ENCODE measurements at places on chromosomes 2 and 18.
A peak's percentile ranks its signal among the peaks of the same experiment; 100 is the strongest.

DNA sequence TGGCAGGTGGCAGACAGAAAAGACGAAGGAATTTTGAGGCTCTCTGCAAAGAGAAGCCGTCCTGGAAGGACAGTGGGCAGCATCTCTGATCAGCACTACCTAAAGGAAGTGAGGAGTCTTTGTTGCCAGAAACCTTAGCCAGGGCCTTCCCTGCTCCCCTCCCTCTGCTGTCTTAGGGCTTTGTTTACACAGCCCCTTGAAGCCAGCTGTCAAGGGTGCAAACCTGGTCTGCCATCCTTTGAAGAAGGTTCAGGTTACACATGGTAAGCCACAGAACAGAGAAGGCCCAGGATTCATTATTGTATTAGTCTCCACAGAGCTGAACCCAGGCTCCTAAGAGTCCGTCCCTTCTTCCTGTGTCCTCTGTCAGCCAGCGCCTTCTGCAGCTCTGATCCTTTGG, 356.7 kb downstream of the TGIF1 start:
- DNase-seq, result no peak

GRCh38 chr2:106183101-106183696, 10.9 kb downstream of the UXS1 start:
- no peak for DNase-seq

- no peak for DNase-seq
Observed at GRCh38 chr2:70992945-70993853, 1.5 kb downstream of the TEX261 start.

GRCh38 chr18:48519431-48520100, 19.3 kb upstream of the CTIF start:
- DNase-seq, result no peak

DNA sequence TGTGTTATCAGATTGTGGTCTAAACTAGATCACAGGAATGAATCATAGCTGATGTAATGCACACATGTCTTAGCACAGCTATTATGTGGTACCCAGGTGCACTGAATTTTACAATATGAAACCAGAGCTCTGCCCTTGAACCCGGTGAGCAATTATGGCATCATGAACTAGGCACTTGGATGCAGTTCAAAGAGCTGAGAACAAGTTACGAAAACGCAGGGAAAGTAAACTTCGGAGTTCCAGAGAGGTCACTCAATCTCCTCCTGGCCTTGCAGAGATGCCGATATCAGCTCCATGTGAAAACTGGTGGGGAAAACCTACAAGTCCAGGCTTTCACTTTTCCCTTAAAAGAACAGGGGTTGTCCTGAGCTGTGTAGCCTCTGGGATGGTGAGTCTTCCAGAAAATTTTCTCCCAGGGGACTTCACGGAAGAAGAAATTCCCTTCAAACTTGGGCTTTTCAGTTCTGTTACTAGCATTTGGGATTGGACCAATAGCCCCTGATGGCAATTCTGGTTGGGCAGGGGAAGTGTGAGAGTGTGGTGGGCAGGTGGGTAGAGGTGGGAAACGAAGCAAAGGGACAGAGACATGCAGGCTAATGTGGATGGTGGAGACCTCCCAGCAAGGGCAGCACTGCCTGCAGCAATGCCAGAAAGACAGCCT, 71.1 kb upstream of the SH3BP4 start:
- DNase-seq, result peak; percentile 92

DNA sequence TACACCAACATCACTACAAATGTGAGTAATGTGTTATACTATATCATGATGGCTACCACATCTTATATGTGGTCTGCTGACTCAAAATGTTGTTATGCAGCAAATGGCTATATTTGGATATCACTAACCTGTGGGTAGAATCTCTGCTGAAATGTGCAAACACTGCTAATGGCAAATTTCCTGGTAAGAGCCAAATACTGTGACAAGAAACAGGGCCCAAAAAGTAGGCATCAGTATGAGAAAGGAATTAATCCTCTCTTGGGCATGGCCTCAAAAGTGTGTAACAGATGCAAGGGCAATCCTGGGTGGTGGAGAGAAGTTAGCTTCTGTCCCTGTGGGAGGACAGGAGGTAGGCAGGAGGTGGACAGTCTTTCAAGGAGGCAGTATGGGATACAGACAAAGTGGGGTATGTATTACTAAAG, 13.3 kb downstream of the ATF2 start:
- DNase-seq, result peak; percentile 75

DNA sequence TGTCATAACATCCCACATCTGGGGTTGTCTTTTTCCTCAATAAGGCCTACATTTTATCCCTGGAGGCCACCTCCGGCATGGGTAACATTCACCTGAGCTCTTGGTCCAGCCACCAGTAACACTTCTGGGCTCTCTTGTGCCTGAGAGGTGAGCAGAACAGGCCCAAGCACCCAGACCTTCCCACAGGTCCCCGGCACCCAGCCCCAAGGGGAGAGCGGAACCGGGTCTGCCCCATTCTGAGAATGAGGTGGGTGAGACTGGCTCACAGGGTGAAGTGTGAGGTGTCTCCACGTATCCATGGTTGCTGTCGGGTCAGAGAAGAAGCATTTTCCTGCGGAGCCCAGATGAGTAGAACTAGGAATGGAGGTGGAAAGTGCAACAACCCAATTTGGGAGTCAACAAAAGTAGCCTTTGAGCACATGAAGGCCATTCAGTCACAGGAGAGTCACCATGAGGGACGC, 496.7 kb upstream of the MYT1L start:
- DNase-seq, result no peak

DNA sequence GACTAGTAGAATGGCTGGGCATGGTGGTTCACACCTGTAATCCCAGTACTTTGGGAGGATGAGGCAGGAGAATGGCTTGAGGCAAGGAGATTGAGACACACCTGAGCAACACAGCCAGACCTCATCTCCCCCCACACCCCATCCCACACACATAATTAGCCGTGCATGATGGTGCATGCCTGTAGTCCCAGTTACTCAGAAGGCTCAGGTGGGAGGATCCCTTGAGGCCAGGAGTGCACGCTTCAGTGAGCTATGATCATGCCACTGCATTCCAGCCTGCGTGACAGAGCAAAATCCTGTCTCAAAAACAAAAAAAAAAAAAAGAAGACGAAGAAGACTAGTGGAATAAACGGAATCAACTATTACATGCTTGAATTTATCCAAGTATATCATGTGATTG, 150.0 kb downstream of the STK39 start:
- no peak for DNase-seq

DNA sequence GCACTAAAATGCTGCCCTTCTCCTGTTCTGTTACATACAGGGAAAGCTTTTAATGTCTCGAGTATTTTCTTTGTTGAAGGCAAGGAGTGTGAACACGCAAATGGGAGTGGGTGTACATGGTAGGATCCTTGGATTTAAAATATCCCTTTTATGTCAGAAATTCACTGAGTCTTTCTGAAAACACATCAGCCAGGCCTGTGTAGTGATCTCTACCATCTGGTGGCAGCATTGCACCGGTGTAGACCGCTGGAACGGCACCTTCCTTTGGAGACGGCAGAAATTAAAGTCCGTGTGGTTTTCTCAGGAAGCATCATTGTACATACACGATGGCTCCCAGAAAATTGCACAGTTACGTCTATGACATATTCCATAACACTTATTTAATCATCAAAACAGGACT, 515.8 kb downstream of the GALR1 start:
- DNase-seq, result peak; percentile 6

DNA sequence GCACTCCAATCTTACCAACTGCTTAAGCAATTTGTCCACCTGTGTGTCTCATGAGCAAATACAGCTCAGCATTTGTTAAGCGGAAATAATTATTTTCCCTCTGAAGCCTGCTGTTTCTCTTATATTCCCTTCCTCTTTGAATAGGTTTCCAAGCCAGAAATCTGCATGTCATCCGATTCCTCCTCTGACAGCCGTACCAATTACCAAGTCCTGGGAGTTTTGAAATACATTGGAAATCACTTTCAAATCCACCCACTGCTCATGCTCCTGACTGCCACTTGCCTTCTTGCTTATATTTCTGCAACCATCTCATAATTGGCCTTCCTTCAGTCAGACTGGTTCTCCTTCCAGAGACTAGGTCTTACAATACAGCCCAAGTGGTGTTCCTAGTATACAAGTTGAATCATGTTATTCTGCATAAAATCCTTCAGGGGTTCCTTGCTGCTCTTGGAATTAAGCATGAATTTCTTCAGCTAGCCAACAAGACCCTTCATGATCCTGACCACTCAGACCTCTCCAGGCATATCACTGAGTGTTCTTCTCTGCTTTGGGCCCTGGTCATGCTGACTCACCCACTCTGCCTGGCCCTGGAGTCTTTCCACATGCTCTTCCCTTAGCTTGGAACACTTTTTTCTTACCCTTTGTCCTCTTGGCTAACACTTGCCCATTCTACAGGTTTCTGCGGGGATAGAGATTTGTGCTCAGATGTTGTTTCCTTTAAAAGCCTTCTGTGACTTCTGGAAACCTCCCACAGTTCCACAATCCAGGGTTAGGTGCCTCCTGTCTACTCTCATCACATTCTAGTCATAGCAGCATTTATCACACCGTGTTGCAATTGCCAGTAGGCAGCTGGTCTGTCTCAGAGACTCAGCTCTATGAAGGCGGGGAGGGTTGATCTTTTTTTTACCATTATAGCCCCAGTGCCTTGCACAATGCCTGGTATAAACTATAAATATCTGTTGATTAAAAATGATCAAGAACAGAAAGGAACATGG, 157.6 kb downstream of the ARL6IP6 start:
- peak; percentile 55 for DNase-seq

- DNase-seq, result no peak
Observed at GRCh38 chr2:3320910-3321605, 56.6 kb downstream of the EIPR1 start.

GRCh38 chr2:42567364-42567763, 1.1 kb upstream of the MTA3 start:
- peak; percentile 23 for DNase-seq

DNA sequence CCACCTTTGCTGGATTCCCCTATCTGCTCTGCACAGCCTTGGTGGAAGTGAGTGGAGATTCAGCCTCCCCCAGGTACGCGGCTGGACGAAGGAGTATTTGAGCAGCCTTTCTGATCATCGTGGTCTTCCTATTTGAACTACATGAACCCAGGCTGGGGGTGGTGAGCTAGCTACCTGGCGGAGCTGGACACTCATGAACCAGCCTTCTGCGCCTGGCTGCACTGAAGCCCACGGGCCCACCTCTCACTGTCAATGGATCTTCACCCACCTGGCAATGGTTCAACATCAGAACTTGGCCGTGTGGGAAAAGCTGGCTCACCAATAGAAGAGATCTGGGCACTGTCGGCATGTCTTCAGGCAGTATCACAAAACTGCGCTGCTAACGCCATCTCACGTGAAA, 35.4 kb downstream of the ANKMY1 start:
- DNase-seq, result no peak

DNA sequence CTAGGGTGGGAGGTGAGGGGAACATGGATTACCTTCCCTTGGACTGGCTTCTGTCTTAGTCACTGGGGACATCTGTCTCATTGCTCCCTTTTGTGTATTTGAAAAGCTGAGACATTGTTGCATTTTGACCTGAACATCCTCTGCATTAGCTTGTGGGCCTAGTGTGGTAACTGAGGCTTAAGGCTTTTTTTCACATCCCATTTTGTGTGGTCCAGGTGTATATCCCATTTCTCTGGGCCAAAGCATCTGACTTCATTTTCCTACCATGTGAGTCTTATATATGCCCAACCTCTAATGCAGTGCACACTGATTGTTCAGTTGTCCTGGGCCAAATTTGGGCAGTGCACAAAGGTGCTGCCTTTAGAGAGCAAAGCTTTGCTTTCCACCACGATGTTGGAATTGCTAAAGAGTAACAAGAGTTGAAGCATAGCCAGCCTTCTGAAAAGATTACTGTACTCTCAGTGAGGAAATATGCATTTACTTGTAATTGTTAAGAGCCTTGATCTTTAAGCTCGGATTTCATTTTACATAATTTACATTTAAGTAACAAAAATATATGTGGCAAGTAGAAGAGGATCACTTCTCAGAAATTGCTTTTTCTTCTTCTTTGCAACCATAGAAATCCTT, 13.3 kb downstream of the PRKCE start:
- DNase-seq, result no peak

All from fibroblast of mammary gland (primary cell).